ENCODE measurements at places on chromosomes 3 and 15.

DNA sequence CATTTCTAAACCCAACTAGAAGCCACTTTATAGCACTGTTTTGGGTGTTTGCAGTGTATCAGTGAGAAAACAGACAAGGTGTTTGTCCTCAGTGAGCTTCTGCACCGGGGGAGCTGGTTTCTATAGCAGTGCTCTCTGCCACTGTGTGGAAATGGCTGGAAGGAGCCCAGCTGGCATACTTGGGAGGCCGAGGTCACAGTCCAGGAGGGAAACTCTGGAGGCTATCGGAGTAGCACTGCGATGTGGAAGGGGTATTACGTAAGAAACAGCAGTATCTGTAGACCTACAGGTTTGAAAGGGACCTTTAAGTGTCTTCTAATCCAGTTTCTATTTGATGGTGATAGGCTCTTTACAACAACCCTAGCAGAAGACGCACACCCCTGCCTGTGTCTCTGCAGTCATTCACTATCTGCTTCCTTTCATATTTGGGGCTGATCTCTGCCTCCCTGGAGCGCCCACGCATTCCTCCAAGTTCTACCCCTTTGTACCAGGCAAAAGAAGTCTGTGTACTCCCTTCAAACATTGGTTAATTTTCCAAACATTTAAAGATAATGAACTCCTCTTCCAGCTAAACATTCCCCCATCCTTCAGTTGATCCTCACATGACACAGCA, 87.4 kb upstream of the ADAMTS17 start:
- DNase-seq, result no peak

DNA sequence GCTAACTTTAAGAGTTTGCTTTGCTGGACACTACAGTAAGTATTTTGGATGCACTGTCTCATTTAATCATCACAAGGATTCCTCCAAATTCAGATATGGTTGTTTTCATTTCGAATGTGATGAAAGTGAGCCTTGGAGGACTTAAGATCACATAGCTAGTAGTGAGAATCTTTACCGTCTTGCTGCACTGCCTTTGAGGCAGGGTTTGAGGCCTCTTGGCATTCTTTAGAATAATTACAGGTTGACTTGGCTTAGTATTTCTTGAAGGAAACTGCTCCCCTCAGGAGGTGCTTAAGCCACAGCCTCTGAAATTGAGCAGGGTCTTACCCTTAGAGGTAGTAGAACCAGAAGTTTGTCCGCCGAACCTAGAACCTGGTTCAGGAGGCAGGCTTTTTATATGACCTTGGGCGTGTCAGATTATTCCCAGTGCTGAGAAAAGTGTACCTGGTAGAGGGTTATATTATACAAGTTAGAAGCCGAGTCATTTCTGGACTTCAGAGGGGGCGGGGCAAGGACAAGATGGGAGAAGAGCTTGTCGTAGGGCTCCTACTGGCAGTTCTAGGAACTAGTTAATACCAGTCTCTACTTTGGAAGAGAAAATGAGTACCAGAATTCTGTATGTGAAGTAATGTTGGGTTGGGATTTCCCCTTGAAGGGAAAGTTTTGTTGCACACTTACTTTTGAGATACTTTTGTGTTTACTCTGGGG, 1.1 kb downstream of the TFG start:
- peak; percentile 69 for DNase-seq

GRCh38 chr3:131323014-131323413, 58.6 kb upstream of the NUDT16 start:
- no peak for DNase-seq

DNA sequence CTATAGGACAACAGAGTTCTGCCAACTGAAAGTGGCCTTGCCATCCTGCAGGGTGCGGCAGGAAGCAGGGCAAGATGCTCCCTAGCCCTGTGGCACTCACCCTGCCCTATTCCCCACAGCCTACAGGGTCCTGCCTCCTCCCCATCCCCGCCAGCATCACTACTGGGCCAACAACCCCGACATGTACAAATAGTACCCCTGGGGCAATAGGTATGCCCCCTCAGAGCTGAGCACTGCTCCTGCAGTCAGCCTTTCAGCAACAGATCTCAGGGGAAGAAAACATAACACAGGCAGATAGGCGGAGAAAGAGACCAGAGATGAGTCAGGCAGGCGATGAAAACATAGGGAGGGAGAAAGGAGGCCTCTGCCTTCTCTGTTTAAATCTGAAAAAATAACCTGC, 74.7 kb downstream of the XXYLT1 start:
- no peak for DNase-seq

- no peak for DNase-seq
Measured at GRCh38 chr3:143809121-143809621, 39.1 kb downstream of the SLC9A9 start.
